ENCODE measurements at places on chromosomes 5 and 9. TPM values are rescaled to one million over a fixed set of nuclear protein-coding genes. Genes with fewer than 3 reads are reported as not detected.

DNA sequence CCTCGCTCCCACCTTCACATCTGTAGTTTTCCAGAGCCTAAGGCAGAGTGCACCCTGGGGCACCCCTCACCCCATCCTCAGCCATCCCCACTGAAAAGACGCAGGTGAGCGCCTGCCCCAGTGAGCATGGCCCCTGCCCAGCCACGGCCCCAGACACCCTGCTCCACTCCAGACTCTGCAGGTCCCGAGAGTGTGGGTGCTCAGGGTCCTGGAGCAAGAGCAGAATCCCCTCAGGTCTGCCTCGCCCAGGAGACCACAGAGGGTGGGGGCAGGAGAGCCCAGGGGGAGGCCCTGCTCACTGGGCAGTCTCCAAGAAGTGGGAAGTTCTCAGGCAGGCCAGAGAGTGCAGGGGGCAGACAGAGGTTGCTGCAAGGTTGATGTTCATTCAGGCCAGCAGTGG is 158.6 kb upstream of the PPP1R26 start:
- peak; percentile 10 for DNase-seq

DNA sequence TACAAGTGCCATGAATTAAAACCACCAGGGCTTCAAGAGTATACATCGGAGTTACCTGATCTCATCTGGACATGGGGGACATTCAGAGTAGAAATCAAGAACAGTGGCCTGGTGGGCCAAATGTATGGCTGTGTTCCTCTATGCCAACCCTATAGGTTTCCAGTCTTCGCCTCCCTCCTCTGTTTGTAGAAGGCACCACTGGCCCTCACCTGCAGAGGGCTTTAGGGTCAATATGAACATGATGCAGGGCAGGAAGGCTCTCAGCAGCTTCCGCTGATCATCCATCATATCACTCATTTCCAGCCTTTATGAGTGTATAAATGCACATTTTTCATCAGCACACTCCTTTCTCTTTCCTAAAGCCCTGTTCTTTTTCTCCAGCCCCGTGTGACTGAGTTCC is 555.5 kb upstream of the BRINP1 start:
- no peak for DNase-seq

Gene PRUNE2
- 0.57 TPM for total RNA-seq

Gene ARHGEF37
- 0.82 TPM for total RNA-seq

DNA sequence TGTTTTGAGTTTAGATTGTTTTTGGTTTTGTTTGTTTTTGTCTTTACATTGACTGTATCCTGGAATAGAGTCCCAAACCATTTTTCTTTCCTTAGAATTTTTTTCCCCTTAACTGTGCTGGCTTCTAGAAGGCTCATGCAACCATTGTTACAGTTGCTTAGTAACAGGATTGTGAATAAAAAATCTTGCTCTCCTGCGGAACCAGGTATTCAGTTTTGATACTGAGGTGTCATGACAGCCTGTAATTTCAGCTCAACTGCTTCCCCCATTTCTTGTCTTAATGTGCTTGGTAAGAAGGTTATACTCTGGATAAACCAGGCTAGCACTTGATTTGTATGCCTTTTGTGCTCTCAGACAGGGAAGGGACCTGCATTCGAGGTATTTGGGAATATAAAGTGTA is 42.1 kb downstream of the FOCAD start:
- no peak for DNase-seq

Gene OR1Q1
- total RNA-seq = not detected

GRCh38 chr9:134139081-134139480 is 3.2 kb downstream of the WDR5 start:
- no peak for DNase-seq

Gene C5orf63
- 11.6 TPM for total RNA-seq

- no peak for DNase-seq
These were observed 56.2 kb downstream of the CAMK4 start for GRCh38 chr5:111280282-111280951.

Gene WDR38
- total RNA-seq = not detected
